ENCODE measurements at places on chromosomes 3 and 15.

- DNase-seq, result no peak
These were observed 509.2 kb upstream of the MDFIC2 start for GRCh38 chr3:70821602-70822001.

GRCh38 chr15:93278006-93278405, 189.0 kb upstream of the RGMA start:
- no peak for DNase-seq

- DNase-seq, result peak; percentile 21
These were observed 167.3 kb downstream of the BCHE start for GRCh38 chr3:165669967-165670366.

GRCh38 chr15:96750361-96750760, 419.9 kb downstream of the NR2F2 start:
- no peak for DNase-seq

GRCh38 chr3:144815655-144816054, 844.0 kb downstream of the DIPK2A start:
- DNase-seq, result no peak

GRCh38 chr3:71583566-71584393, at the start of gene FOXP1:
TSS of gene FOXP1 (minus strand) at chr3:71583728. CDS start at chr3:71198381, 385,347 bp downstream.
- peak; percentile 80 for DNase-seq

GRCh38 chr3:61922118-61922517, 360.7 kb downstream of the PTPRG start:
- no peak for DNase-seq

- DNase-seq, result no peak
These were observed 15.4 kb upstream of the FGD5 start for GRCh38 chr3:14803101-14803980.

DNA sequence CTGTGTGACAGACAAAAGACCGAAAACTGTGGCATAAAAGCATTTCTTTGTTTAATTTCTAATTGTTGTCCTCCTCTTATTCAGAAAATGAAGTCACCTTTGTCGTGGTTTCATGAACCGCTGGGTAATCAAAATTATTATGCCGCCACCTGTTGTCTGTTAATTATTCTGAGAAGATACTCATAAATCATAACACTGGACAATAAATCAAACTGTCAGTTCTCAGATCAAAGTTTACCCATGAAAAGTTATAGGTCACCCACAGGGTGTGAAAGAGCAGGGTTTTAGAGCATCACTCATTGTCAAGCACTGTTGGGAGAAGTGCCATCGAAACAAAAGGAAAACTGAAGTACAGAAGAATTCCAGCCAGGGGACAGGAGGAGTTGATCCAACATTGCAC, 474.3 kb downstream of the NR2F2 start:
- no peak for DNase-seq

- DNase-seq, result no peak
These were observed 9.8 kb downstream of the KCNMB2 start for GRCh38 chr3:178546079-178546478.

- no peak for DNase-seq
These were observed 23.1 kb upstream of the TIMP4 start for GRCh38 chr3:12181806-12182205.

DNA sequence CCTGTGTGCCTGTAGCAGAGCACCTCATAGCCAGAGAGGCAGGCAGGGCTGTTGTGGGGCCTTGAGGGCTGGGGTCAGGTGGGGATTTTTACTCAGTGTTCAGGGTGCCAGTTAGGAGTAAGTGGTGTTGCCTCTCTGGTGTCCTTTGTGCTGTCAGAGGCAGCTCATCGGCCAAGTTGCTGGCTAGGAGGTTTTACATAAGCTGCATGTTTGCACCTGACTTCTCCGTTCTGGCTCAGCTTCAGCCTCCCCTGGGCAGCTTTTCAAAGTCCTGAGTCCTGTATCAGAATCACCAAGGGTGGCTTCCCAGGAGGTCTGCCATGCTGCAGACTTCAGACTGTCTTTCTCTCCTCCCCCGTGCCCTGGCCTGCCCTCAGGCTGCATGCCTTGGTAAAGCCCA, 242.6 kb upstream of the TPM1 start:
- no peak for DNase-seq

DNA sequence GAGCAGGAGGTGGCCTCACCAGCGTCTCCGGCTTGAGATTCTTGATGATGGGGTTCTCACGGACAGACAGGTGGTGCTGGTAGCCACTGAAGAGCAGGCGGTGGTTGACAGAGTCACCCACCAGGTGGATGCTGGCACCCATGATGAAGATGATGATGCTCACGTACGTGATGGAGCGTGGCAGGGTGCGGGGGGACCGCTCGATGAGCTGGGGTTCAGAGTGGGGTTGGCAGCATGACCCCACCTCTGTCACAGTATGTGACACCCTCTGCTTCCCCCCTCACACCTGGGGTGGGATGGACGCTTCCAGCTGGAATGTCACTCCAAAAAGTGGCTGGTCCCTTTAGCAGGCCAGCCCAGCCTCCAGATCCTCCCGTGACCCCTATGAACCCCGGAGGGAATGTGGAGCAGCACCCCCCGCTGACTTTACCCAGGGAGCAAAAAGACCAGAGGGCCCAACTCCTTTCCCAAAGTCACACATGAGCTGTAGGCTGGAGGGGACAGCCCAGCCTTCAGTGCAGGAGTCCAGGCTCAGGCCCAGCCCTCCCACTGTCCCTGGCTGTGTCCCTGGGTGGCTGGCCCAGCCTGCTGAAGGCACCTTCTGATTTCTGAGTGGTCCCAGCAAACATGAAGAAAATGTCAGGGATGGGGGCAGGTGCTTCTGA, 6.7 kb upstream of the CALML4 start:
- no peak for DNase-seq

- peak; percentile 28 for DNase-seq
These were observed 464.9 kb downstream of the MFSD1 start for GRCh38 chr3:159266779-159267178.

GRCh38 chr3:67601919-67602608, 52.3 kb downstream of the SUCLG2 start:
- DNase-seq, result peak; percentile 1

- no peak for DNase-seq
These were observed 327.1 kb downstream of the ZIC1 start for GRCh38 chr3:147736226-147736625.

GRCh38 chr3:161156936-161157335, 51.8 kb upstream of the B3GALNT1 start:
- peak; percentile 11 for DNase-seq
